ENCODE measurements at places on chromosomes 3 and 15. TPM values are rescaled to one million over a fixed set of nuclear protein-coding genes. Genes with fewer than 3 reads are reported as not detected.

The CCR9 gene
- not detected for total RNA-seq

The CA12 gene
- 148 TPM for total RNA-seq

The CMTM8 gene
- total RNA-seq = 9.9 TPM

The HRH1 gene
- total RNA-seq = 9.5 TPM

The LRRC34 gene
- not detected for total RNA-seq

The CCR5 gene
- total RNA-seq = not detected

The ARHGAP31 gene
- total RNA-seq = 2.0 TPM

The SEMA3F gene
- 8.2 TPM for total RNA-seq

The DNAH12 gene
- 0.12 TPM for total RNA-seq

The CFAP100 gene
- not detected for total RNA-seq

The SMCO1 gene
- total RNA-seq = not detected

The IQCH gene
- total RNA-seq = 3.0 TPM

The EID1 gene
- 131 TPM for total RNA-seq

The LRRC2 gene
- not detected for total RNA-seq
